ENCODE measurements at places on chromosomes 6 and 20.

DNA sequence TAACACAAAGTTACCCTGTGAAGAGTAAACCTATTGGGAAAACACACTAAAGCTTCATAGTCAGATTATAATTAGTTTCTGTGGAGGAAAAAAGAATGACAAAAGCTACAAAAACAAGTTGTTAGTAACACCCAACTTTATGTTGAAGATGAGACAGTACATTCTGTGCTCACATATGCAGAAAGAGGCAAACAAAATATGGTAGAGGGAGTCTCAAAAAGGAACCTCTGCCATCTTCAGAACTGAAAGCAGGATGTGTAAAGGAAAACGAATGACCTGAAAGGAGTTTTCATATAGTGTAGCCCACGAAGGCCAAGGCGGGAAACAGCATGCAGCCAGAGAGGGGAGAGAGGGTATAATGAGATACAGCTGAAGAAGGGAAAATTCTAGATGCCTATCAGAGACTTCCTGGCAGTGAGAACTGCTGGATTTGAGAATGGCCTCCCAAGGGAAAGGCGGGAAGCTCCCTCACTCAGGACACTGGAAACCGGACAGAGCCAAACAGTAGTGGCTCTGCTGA is 84.1 kb upstream of the HEY2 start:
- DNase-seq: no peak

GRCh38 chr6:43723737-43724295 is 36.2 kb upstream of the MRPS18A start:
- peak; percentile 48 for DNase-seq

GRCh38 chr6:118100717-118101116 is 193.7 kb downstream of the SLC35F1 start:
- no peak for DNase-seq

- no peak for DNase-seq
These were observed 631.7 kb downstream of the TFAP2B start for GRCh38 chr6:51450248-51450957.

DNA sequence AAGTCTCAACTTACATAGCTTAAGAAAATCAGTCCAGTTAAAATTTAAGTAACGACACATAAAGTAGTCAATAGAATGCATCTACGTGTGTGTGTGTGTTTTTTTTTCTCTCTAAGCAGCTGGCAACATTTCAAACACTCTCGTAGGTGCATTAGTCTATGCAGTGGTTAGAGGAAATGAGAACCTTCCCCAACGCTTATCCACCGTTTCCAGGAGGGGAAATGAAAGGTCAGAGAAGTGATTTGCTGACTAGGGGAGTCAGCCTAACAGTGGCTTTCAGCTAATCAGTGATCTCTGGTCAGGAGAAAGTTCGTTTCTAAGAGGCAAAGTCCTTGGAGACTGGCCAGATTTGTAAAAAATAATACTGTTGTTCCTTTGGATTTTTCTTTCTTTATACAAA is 806.6 kb downstream of the C6orf118 start:
- DNase-seq: no peak

DNA sequence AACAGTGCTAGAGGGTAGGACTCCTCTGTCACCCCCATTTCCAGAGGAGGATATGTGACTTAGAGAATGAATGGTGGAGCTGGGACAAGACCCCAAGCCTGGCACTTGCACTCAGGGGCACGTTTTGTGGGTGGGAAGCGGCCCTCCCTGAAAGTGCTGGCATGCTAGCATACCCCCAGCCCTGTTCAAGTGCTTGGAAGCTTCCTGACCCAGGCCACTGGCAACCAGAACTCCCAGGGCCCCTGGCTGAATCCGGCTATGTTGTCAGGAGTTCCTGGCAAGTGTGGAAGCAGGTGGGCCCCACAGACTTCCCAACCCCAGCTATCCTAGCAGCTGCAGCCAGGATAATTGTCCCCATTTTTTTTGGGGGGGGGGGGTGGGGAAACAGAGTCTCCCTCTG is 35.6 kb upstream of the TGM2 start:
- no peak for DNase-seq

DNA sequence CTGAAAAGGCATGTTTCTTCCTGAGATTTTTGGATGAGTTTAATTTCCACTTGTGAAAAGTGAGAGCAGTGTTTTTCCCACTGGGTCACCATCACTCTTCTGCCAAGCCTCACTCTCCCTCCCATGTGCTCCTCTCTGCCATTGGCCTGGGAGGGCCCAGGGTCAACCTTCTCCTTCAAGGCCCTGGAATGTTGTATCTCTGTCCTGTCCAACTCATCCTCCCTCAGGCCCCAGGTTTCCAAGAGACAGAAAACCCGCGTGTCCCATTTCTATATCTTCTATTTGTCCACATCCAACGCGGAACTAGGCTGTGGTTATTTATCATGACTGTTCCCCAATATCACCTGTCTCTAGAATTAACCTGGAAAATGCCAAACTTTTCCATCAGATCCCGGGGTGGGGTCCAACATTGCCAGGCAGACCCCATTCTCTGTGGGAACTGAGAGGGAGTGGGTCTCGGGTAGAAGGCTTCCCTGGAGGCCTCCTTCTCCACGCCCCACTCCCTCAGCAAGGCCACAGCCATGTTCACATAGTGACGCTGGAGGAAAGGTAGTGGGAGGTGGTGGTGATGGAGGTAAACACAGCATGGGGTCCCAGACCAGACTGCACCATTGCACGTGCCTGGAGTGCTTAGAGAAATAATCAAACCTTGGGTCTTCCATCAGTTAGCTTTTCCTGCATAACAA is 173.5 kb downstream of the SCP2D1 start:
- DNase-seq: no peak

DNA sequence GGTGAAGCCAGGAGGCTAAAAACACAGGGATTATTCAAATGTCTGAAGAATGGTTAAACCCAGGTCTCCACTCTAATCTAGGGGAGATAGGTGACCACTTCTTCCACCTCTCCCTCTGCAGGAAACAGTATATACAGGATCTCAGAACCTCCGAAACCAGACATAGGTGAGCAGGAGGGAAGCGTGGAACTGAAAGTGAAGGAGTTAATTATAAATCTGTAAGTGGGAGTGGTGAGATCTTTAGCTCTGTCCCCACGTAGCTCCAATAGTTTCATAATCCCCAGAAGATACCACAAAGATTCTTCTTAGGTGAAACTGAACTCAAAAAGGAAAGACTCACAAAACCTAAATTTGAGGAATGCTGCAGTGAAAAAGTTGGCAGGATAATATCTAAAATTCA is 76.8 kb downstream of the THEMIS start:
- DNase-seq: no peak

- DNase-seq: no peak
These were observed 188.8 kb downstream of the TASP1 start for GRCh38 chr20:13449868-13450434.

- no peak for DNase-seq
These were observed 25.7 kb upstream of the TUBB2A start for GRCh38 chr6:3183066-3183465.

DNA sequence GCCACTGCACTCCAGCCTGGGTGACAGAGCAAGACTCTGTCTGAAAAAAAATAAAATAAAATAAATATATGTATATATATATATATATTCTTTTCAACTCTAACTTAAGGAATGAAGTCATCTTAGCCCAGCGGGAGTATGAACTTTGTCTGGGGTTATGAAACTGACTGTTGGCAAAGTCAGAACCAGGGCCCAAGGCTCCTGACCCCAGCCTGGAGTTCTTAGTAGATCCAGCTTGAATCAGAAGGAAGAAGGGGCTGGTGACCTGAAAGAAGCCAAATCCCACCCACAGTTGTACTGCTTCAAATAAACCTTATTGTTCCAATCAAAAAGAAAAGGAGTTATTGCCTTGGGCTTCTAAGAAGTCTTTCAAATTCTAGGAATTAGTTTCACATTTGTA is 83.1 kb upstream of the MAP7 start:
- DNase-seq: no peak

- no peak for DNase-seq
These were observed 548.9 kb upstream of the ADGRB3 start for GRCh38 chr6:68086199-68086598.

DNA sequence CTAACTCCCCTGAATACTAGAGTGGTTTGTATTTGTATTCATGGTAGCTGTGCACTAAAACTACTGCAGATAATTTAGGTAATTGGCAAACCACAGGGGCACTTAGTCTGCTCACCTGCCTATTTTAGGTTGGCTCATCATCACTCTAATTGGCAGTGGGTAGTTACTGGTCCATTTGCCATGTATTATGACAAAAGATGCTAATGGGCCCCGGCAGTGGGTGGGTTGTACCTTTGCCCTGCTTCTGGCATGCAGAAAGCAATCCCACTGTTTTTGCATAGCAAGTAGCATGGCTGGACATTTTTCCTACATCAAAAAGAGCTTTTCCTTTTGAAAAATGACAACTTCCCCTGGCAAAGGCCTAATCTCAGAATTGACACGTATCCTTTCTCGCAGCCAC is 741.4 kb upstream of the MAP3K7 start:
- no peak for DNase-seq

DNA sequence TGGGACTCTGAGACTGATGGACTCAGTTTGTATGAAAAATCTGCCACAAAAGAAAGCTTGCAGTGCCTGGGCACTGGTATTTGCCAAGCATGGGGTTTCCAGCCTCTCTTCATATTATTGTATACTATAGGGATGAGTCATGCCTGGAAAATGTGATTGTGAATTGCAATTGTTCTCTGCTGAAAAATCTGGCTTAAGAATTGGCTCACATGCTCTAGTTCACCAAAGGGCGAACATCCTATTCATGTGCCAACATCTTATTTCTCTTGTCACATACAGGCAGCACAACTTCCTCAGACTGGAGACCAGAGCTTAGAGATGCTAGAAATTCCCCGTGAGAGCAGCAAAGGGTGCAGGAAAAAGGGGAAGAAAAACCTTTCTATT is 103.6 kb upstream of the KCNK16 start:
- DNase-seq: no peak

- DNase-seq: no peak
These were observed 212.5 kb downstream of the GJA1 start for GRCh38 chr6:121647905-121648304.

GRCh38 chr20:34143951-34144350 is 31.9 kb upstream of the EIF2S2 start:
- no peak for DNase-seq

DNA sequence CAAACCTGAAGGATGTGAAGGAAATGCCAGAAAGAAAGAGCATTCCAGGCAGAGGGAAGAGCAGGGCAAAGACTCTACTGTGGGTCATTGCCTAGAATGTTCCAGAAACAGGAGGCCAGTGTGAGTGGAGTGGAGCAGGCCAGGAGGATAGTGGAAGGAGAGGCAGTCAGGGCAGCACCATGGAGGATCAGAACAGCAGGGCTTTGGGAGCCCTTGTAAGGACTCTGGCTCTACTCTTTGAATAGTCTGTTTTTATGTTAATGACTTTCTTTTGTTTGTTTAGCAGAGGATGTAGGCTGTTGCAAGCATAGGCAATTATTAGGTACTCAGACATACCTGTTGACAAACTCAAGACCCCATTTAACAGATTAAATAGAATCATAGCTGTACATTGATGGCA is 23.6 kb upstream of the FBXL4 start:
- no peak for DNase-seq

DNA sequence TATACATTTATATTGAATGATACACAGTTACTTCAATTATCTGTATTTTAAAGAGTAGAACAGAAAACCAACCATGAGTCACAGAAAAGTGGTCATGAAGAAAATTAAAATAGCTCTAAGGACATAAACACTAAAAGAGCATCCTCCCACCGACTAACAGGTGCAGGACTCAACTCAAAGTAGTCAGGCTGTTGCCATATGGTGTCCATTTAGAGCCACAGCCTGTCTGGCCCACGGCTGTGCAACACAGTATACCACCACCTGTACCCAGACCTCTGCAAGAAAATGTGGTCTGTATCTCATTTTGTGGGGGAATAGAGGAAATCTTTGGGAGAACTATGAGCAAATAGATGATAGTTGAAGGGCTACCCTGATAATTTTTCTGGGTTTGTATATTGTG is 449.8 kb upstream of the RNF217 start:
- no peak for DNase-seq

- no peak for DNase-seq
These were observed 159.1 kb upstream of the TOP1 start for GRCh38 chr20:40869218-40870147.

GRCh38 chr6:154350293-154350692 is 6.3 kb downstream of the IPCEF1 start:
- no peak for DNase-seq

DNA sequence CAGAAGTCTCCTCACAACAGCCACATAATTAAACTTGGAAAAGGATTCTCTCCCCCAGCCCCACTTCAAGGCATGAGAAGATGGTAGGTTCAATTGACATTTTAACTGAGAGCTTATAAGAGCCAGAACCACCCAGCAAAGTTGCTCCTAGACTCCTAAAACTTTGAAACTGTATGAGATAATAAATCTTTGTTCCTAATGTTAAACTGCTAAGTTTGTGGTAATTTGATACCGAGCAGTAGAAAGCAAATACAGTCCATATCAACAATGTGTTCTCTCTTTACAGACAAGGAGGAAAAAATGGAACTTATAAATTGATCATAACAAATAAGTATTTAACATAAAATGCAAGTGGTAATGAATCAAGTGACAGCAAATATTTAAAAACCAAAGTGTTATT is 831.8 kb downstream of the MAFB start:
- no peak for DNase-seq

DNA sequence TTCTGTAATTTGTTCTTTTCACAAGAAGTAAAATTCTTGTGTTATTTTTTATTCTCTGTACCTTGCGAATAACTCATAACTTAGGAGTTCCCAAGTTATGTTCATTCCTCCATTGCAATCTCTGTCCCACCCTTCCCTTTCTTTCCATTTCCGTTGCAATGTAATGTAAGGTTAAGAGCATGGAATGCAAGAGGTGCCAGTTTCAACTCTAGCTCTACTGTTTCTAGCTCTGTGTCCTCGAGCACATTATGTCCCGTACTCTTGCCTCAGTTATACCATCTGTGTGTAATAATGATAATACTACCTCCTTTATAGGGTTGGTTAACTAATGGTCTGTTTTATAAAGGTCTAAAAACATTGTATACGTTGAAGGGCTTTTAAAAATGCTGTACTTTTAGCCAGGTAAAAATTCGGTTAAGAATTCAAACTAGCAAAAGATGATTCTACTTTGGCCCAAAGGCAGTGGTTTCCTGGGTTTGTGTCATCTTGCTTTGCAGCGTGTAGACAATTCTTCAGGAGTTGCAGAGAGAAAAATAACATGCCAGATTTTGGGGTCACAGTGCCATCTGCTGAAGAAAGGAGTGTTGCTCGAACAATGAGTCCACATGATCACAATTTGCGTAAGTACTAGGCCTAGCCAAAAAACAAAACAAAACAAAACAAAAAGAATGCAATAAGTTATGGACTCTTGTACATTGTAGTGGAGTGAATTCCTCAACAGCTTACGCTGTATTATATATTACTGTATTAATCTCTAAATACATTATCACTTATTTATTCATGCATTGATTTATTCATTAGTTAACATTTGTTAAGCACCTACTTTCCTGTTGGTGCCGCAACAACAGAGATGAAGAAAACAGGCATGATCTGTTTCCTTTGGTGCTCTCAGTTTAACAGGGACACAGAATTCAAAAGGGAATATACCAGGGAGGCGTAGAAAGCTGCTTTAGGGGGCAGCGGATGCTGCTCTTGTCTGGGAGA is 10.0 kb upstream of the PFDN4 start:
- peak; percentile 52 for DNase-seq
